ENCODE measurements at places on chromosomes 7 and 10. TPM values are rescaled to one million over a fixed set of nuclear protein-coding genes. Genes with fewer than 3 reads are reported as not detected.
A peak's percentile ranks its signal among the peaks of the same experiment; 100 is the strongest.

DNA sequence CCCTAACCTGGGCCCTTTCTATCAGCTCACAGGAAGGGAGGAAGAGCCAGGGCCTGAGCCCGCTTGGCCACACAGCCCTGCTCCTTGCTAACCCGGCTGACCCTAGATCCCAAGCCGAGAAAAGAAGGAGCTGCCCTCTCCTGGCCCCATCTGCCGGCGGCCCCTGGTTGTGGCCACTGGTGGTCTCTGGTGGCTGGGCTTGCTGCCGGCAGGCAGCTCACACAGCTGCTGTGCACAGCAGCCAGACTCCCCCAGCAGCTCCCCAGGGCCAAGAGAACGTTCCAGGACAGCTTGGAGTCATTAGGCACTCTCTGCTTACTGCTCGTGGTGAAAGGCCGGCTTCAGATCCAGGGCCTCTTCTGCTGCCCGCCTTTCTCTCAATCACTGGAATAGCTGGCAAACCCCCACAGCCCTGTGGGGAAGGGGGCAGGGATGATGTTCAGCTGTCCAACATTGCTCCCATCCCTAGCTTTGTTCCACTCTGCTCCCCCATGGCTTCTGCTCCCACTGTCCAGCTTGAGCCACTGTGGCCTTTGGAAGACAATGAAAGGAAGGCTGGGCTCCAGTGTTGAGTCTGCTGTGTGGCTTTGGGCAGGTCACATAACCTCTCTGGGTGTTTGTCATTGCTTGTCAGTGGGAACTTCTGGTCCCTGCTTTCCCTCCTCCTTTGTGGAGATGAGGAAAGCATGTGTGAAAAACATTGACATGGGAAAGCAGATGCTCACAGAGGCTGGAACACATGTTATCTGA, 35.4 kb upstream of the COL13A1 start:
- no peaks in the 10 kb centered on the region for H3K36me3 ChIP-seq
- no peaks in the 10 kb centered on the region for H3K4me1 ChIP-seq
- peaks cover 2% of the 10 kb centered on the region for H3K27me3 ChIP-seq
- no peak for DNase-seq
- H3K4me3 ChIP-seq: no peak overlapping the region

DNA sequence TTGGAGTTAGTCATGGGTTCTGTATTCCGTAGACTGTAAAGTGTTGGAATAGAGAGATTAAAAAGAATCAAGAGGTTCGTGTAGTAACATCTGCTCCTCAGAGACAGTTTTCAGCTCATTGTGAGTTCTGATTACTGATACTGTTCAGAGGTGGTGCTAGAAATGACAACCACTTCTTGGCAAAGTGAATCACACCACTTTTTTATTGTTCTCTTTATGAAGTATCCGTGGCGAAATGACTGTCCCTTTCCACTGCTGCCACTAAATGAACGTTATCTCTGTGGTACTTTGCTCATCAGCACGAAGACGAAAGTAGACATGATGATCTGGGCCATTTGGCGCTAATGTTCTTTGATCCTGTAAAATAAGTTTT, 860 bp downstream of the RPP30 start:
- H3K27me3 ChIP-seq: peaks cover 5% of the 10 kb centered on the region
- DNase-seq: no peak
- peak overlapping the region; percentile 93 for H3K27ac ChIP-seq
- H3K4me1 ChIP-seq: peaks cover 16% of the 10 kb centered on the region
- no peaks in the 10 kb centered on the region for H3K36me3 ChIP-seq
- peak overlapping the region; percentile 67 for H3K4me3 ChIP-seq

GRCh38 chr10:64574371-64574770, 1053.2 kb downstream of the REEP3 start:
- no peaks in the 10 kb centered on the region for H3K4me1 ChIP-seq
- no peak overlapping the region for H3K4me3 ChIP-seq
- no peaks in the 10 kb centered on the region for H3K27me3 ChIP-seq
- no peak overlapping the region for H3K27ac ChIP-seq

IL2RA gene
- total RNA-seq: not detected

Data from gastrocnemius medialis (tissue), 4 donors.